ENCODE measurements at places on chromosomes 4 and X.
A peak's percentile ranks its signal among the peaks of the same experiment; 100 is the strongest.

GRCh38 chr4:17134100-17134499 lies 235.7 kb upstream of the LDB2 start:
- DNase-seq, result peak; percentile 18

GRCh38 chrX:55130481-55130880 lies 41.7 kb downstream of the PAGE2 start:
- DNase-seq, result no peak

DNA sequence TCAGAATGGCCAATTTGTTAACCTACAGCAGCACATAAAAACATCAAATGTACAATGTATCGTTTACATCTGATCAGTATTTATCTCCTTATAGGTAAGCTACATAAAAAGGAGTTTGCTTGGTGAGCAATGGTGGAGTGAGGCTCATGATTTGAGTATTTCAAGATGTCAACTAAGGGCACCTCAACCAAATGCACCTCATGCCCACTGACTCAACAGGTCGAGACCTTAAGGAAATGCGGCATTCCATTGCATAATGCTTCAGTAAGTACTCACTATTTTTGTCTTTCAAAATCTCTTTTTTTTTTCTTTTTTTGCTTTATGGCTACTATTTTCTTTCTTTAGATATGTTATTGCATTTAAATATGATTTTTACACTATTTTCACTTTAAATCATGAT lies 181.0 kb upstream of the TLL1 start:
- DNase-seq, result no peak

DNA sequence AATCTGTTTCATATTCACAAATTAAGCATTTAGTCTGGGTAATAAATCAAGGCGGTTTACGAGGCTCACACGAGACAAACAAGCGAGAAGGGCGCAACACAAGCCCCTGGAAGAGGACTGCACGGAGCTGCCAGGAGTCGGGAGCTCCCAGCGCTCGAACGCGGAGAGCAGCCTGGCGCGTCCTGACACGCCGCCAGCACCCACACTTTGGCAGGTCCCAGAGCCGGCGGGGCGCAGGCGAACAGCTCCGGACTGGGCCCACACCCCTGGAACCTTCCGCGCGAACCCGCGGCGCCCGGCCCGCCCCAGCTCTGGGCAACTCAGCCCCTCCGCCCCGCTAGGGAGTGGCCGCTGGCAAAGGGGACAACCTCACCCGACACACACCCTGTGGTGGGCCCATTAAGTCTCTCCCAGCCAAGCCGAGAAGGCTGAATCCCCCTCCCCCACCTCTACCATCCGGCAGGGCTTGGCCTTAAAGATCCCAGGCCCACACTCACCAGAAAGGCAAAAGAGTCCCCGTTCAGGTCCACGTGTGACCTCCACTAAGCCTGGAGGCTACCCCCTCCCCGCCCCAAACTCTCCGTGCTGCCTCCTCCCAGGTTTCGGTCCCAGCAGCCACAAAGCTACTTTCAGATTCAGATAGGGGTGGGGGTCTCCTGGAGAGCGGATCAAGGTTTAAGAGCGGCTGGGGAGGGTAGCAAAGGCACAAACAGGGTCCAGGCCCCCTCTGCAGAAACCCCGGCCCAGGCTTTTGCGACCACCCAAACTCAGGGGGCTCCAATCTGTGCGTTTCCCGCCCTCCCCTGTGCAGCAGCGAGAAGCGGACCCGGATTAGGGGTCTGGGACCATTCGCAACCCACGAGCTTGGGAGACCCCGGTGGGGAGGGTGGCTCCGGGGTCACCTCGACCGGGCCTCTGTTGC lies 47.5 kb upstream of the BCOR start:
- DNase-seq, result peak; percentile 69

GRCh38 chr4:118904418-118904817 lies 15.8 kb downstream of the SYNPO2 start:
- DNase-seq, result no peak

- peak; percentile 76 for DNase-seq
Observed at GRCh38 chrX:132488819-132489577, at the start of gene MBNL3. MBNL3 (minus strand) TSS chrX:132489038; CDS start chrX:132439611, 49,427 bp downstream.

DNA sequence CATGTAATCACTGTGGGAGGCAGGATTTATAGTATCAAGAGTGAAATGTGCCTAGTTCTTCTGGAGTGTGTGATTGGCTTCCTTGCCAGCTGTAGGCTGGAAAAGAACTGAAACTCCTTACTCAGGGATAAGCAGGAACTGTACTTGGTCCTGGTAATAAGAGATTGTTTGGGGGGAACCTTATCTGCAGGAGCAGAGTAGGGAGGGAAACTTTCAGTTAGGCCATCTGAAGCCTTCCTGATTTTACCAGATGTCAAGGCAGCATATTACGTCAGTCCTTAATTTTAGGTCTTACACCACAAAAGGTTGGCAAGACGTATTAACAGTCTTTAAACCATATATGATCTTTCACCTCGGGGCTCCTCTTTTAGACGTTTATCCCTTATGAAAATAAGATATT lies 231.5 kb upstream of the FMR1 start:
- DNase-seq, result no peak

DNA sequence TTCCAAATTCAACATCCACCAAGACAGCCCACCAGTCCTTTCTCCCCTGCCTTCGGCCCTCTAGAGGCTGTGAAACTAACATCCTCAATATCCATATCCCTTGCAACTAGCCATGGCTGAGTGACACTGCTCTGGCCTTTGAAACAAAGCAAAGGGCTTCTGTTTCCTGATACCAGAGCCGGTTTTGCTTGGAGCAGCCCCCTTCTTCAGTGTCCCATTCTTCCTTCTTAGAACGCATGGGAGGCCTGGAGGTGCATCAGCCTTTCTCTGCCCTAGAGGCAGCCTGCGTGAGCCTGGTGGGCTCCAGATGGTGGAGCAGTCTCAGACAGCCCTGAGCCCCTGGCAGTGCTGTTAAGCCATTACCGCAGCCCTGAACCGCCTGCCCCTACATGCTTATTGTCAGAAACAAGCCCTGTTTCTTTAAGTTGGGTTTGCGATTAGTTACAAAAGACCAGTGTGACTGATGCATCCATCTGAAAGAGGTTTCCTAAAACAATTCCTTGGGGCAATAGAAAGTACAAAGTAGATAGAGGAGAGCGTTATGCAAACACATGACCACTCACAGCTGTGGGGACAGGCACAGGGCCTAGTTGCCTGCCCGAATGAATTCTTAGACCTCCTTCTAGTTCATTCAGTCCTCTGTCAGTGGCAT lies 74.1 kb downstream of the EVC start:
- DNase-seq, result no peak

DNA sequence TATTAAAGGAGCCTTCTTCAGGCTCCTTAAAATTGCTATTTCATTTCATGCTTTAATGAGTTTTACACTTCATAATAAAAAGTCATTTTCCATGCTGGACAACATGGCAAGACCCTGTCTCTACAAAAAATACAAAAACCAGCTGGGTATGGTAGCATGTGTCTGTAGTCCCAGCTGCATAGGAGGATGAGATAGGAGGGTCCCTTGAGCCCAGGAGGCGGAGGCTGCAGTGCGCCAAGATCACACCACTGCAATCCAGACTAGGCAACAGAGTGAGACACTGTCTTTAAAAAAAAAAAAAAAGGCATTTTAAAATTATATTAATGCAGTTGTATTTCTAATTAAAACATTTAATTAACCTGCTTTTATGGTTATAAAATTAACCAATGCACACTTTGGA lies 49.2 kb downstream of the PDS5A start:
- DNase-seq, result no peak

DNA sequence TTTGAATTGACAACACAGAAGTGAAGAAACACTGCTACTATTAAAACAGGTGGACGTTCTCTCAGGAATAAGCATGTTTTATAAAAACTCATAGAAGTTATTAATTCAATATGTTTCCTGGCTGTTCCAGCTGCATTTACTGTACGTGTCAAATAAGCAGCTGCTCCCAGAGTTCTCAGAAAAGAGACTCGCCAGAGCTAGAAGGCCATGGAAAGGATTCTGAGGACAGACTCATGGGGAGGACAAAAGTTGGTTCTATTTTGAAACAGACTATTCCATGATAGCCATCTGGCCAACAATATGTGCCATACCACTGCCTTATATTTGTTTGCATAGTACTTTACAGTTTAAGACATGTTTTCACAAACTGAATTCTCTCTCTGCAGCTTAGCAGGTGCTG lies 136.5 kb downstream of the NR3C2 start:
- DNase-seq, result no peak

DNA sequence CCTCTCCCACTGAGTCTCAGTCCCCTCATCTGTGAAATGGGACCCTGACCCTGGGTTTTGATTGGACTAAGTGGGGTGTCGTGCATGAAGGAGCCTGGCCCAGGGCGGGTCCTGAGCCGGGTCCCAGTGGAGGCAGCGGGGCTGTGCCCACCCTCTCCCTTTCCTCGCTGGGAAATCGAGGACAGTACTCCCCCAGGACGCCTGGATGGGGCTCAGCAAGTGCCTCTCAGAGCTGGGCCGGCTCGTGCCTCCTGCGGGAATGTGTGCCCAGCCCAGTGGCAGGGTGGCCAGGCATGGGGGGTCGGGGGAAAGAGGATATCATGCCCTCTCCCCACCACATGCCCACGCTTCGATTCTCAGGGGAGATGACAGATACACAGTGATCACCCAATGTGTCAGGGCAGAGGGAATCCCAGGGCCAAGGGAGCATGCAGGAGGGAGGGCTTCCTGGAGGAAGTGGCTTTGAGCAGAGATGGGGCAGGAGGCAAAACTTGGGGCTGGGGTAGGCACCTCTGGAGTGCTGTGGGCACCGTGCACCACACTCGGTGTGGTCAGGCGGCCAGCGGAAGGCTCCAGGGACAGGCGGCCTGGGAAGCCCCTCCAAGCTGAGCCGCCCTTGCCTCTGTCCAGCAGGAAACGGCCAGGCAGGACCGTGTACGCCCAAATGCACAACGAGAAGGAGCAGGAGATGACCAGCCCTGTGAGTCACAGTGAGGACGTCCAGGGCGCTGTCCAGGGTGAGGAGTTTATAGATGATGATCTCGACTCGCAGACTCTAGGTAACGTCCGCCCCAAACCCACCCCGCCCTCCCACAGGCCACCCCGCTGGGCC lies 203.0 kb downstream of the AFAP1 start:
- no peak for DNase-seq

- DNase-seq, result no peak
Observed at GRCh38 chr4:121243485-121243884, 79.4 kb upstream of the TNIP3 start.

DNA sequence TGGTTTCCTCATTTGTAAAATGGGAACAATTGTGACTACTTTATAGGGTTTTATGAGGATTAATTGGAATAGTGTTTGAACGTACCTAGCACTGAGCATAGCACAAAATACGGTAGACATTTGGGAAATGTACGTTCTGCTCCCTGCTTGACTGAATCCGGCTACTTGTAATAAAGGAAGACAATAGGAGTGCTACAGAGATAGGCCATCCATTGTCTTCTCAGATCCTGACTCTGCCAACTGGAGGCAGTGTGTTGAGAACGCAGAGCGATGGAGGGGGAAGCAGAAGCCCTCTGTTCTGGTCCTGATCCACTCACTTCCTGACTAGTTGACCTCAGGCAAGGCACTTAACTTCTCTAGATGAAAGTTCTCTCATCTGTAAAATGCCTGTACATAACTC lies 26.4 kb downstream of the ENPP6 start:
- DNase-seq, result no peak

- no peak for DNase-seq
Observed at GRCh38 chr4:96097040-96097607, 257.2 kb downstream of the PDHA2 start.

- DNase-seq, result no peak
Observed at GRCh38 chr4:106269711-106270110, 46.3 kb downstream of the TBCK start.

GRCh38 chr4:88706574-88706973 lies 8.9 kb upstream of the NAP1L5 start:
- peak; percentile 69 for DNase-seq

- no peak for DNase-seq
Observed at GRCh38 chrX:138349351-138349750, 362.2 kb downstream of the FGF13 start.

- no peak for DNase-seq
Observed at GRCh38 chr4:119016636-119017035, 119.0 kb upstream of the MYOZ2 start.

DNA sequence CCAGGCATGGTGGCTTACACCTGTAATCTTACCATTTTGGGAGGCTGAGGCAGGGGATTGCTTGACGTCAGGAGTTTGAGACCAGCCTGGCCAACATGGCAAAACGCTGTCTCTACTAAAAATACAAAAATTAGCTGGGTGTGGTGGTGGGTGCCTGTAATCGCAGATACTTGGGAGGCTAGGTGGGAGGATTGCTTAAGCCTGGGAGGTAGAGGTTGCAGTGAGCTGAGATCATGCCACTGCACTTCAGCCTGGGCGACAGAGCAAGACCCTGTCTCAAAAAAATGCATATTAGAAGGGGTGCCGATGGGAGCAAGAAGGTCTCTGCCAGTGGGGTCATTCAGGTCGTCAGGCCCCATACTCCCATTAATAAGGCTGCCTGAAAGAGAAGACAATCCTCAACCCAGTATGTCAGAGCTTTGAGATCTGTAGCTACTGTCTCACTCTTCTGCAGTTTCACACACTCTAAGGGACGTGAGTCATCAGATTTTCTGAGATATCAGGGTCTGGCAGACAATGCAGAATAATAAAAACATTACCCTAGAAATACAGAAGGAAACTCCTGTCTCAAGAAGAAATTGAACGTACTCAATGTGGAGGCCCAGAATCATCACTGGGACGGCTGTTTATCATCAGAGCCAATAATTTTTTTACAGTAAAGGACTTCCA lies 176.7 kb upstream of the FAT1 start:
- peak; percentile 39 for DNase-seq

DNA sequence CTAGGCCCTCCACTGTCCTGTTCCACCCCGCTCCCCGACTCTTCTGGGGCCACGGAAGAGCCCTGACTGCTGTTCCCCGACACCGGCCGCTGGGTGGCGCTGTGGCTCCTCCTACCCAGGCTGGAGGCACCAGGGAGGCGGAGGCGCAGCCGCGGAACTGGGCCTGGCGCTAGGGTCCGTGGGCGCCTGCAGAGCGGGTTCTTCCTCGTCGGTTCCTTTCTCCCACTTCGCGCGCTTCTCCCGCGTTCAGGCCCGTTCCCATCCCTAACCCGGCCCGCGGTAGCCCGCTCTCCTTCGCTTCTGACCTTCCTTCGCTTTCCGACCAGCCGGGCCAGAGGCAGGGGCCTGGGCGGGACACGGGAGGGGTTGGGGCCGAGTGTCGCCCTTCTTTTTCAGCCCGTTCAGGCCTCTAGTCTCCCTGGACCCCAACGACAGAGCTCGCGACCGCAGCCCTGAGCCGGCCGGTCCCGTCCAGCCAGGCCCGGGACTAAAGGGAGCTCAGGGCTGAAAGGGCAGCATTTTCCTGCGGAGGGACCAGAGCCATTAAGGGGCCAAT lies 34.3 kb downstream of the NALF2 start:
- peak; percentile 68 for DNase-seq

DNA sequence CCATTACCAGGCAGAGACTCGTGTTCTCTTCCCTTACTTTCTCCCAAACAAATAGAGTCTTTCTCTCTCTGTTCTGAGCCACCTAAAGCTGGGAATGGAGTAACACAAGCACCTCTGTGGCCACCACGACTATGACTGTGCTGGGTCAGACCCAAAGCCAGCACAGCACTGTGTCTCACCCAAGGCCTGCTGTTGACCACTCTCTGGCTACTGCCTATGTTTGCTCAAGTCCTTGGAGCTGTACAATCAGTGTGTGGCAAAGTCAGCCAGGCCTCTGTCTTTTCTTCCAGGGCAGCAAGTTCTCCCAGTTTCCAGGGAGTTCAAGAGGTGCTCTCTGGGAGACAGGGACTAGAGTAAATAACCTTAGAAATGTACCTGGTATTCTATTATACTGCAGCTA lies 239.4 kb downstream of the FAM47A start:
- no peak for DNase-seq

GRCh38 chrX:109857584-109858228 lies 124.6 kb upstream of the ACSL4 start:
- no peak for DNase-seq

Data from A673 (cell line).